ENCODE measurements at places on chromosomes 7 and 10.

DNA sequence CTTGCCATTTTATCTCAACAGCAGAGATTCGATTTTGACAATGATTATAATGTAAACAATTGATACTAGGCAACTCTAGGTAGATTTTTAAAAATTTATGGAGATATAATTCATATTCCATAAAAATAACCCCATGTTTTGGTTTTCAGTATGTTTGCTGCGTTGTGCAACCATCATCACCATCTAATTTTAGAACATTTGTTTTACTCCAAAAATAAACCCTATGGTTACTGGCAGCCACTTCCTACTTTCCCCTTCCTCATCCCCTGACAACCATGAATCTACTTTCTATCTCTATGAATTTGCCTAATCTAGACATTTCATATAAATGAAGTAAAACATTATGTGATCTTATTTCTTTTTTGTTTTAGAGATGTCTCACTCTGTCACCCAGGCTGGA, 401.9 kb downstream of the THSD7A start:
- no peak for DNase-seq

DNA sequence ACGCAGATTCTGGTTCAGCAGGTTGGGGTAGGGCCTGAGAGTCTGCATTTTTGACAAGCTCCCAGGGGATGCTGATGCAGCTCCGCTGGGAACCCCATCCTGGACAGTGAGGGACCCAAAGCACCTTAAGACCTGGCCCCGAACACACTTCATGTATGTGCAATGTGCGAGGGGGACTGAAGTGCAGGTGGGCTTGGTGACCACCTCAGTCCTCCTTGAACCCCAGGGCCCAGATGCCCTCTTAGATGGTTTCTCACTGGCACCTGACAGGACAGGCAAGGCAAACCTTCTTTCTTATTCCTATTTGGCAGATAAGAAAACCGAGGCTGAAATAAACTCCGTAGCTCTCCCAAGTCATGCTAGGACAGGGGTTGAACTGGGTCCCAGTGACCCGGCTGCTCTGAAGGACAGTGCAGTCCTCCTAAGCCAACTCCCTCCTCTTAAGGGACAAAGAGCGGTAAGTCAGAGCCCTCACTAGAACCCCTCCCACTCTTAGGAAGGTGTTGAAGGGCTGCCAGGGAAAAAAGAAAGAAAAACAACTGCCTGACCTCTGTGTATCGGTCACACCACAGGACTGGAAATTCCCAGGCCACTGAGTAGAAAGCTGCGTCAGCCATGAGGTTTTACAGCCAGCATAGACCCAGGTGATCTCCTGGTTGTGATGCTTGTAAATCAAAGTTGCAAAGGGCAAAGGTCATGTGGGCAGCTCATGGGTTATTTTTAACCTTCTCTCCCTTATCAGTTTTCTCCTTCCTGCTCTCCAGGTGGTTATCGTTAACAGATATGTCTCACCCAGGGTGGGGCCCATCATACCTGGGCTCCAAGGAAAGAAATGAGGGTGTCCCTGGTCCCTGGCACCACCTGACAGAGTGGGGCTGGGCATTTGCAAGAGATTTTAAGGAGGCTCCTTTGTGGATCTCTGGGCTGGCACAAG, 90.9 kb upstream of the SMNDC1 start:
- peak; percentile 73 for DNase-seq

DNA sequence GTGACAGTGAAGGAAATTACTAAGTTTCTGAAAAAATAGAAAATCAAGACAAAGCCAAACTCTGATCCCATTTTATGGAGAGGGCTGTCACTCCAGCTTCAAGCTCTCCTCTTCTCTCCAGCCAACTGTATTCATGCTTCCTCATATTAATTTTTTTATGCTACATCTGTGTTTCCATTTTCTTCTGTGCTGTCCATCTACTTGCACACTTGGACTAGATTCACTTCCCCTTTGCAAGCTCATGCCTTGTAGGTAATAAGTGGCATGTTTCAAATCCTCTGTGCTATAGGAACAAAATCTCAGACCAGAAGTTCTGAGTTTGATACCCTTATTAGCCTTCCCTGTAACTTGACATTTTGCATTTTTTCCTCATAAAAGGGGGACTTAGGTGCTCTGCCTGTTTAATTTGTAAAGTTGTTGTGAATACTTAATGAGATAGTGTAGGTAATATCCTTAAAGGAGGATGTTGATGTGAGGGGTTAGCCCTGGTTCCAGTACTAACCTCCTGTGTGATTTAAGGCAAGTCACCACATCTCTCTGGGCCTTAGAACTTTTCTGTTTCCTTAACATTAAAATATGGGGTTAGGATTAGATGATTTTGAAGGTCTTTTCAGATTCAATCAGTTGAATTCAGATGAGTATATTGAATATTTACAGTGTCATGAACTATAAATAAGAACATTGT, 358.8 kb downstream of the BBS9 start:
- no peak for DNase-seq

GRCh38 chr10:71448146-71448545, 51.4 kb downstream of the CDH23 start:
- no peak for DNase-seq

- peak; percentile 72 for DNase-seq
Measured at GRCh38 chr7:55018361-55019190, at the start of gene EGFR. EGFR (plus strand) TSS chr7:55019017; CDS start chr7:55019278, 261 bp downstream.

GRCh38 chr7:140010194-140010895, 52.4 kb downstream of the PARP12 start:
- DNase-seq: no peak

DNA sequence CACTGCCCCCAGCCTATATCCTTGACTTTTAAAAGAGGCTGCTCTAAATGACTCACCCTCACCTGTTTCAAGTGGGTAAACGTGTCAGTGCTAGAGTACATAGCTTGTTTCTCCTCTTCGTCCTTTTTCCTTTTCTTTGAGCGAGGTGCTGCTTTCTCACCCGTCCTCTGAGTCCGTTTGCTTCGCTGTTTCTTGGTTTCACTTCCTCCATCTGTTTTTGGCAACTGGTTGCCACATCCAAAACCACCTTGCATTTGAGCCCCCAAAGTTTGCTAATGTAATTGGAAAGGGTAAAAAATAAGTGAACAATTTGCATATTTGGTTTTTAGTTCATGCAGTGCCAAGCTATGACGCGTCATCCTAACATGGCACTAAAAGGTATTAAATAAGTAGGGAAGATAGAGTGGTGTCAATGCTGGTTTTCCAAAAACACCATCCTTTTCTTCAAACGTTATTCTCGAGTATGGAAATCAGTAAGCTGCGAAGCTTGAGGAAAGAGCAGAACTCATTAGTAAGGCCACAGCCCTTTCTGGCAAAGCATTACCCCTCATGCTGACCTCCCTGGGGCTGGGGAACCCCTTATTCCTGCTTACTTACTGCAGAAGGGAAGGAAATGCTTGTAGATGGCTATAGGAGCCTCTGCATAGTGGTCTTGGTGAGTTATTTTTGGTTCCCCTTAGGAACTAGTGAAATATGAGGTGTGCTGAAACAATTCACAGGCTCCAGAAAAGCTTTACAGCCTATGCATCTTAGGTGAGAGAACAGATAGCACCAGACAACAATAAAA, 133.5 kb downstream of the GALNT11 start:
- DNase-seq: no peak

GRCh38 chr7:158084555-158084954, 503.1 kb downstream of the PTPRN2 start:
- DNase-seq: no peak

GRCh38 chr10:11326913-11327616, 284.4 kb downstream of the USP6NL start:
- DNase-seq: no peak

DNA sequence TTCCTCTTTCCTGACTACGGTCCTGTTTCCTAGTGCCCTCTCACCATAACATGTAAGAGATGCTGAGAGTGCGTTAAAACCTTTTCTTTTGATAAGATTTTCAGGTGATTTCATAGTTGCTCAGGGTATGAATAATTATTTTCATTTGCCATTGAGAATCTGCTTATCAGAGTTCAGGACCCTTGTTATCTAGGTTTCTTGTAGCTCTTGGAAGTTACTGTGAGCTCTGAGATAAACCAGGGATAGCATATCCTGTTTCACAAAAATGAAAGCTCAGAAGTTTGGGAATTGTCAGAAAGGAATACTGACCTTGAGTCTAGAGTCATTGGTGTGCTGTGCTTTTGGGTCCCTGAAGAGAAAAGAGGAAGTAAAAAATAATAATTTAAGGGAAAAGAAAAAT, 76.8 kb upstream of the PRKG1 start:
- no peak for DNase-seq

- no peak for DNase-seq
Measured at GRCh38 chr10:89357975-89358374, 19.9 kb upstream of the IFIT1B start.

- DNase-seq: peak; percentile 4
Measured at GRCh38 chr7:145779140-145779539, 337.5 kb upstream of the CNTNAP2 start.

- no peak for DNase-seq
Measured at GRCh38 chr10:6388261-6388893, 185.6 kb downstream of the PFKFB3 start.

- DNase-seq: peak; percentile 58
Measured at GRCh38 chr10:110746254-110746826, 102.2 kb downstream of the RBM20 start.

DNA sequence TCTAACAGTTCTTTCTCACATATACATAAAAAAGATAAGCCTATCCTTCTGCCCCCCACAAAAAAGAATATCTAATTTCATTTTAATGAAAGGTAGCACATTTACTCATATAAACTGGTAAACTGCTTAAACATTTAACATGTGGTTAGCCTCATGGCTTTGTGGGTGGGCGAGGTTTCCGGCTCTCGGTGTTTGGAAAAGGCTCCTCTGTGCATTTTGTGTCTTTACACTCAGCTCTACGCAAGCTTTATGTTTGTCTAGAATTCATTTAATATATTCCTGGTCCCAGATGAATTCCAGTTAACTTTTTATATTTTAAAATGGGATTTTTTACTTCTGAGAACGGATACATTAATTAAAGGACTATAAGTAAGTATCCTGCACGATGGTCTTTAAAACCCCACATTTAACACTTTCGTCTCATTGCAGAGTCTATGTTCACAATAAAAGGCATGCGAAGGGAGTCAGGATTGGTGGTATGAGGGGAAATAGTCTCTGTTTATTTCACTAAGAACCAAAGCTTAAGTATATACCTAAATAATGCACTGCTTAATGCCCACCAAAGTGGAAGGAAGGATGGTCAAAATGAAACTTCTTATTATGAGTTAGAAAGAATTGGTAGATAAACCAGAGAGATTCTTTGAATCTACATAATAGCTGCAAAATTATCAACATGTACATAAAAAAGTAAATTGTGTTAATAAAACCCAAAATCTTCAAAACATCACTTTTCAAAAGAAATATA, 197.2 kb downstream of the CRPPA start:
- DNase-seq: peak; percentile 1

GRCh38 chr7:79471699-79472098, 18.2 kb upstream of the MAGI2 start:
- no peak for DNase-seq

DNA sequence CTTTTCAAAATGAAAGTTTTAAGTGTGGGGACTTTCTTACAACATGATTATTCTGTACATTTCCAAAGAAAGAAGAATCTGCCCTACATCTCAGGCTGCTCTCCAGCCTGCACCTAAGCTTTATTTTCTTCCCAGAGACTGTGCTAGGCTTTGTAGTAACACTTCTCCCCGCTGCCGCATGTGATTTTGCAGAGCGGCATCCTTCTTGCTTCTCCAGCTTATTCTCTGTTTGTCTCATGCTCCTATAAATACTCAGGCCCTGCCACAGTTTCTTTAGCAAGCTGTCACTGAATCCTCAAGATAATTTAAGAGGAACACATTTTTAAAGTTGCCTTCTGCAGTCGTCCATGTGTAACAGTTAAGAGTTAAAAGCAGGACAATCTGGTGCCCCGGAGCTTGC, 53.5 kb downstream of the INSYN2A start:
- DNase-seq: no peak

DNA sequence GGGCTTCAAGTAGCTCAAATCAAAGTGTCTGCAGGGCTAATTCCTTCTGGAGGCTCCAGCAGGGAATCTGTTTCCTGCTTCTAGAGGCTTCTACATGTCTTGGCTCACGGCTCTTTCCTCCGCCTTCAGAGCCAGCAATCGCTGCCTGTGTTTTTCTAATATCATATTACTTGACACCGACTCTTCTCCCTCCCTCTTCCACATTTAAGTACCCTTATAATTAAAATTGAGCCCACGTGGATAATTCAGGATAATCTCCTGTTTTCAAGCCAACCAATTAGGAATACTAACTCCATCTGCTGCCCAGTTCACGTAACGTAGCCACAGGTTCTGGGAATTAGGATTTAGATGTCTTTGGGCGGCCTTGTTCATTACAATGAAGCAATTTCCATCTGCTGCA, 372.2 kb downstream of the DPP6 start:
- DNase-seq: no peak

GRCh38 chr7:27199849-27200760, at the start of gene HOXA13:
HOXA13 (minus strand) TSS chr7:27200091; CDS start chr7:27200077, 14 bp downstream.
- DNase-seq: no peak

GRCh38 chr7:46738165-46738564, 817.1 kb upstream of the IGFBP3 start:
- no peak for DNase-seq

DNA sequence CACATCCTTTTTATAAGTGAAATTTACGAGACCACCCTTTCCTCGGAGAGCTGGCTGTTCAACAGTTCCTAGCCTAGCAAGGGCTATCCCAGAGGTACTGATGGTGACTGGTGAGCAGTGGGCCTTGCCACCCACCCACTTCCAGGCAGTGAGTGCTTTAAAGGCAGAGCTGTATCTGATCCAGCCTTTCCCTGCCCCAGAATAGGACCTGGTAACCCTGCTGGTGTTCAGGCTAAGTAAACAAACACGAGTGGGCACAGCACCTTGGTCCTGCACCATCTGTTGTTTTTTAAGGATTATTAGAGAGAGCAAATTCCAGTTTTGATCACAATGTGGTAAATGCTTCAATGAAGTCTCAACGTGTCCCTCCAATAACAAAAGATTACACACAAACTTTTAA, 75.7 kb downstream of the COBL start:
- no peak for DNase-seq

- no peak for DNase-seq
Measured at GRCh38 chr7:116232350-116232749, 22.0 kb downstream of the TES start.

GRCh38 chr10:130743751-130744271, 567.7 kb downstream of the TCERG1L start:
- DNase-seq: no peak

DNA sequence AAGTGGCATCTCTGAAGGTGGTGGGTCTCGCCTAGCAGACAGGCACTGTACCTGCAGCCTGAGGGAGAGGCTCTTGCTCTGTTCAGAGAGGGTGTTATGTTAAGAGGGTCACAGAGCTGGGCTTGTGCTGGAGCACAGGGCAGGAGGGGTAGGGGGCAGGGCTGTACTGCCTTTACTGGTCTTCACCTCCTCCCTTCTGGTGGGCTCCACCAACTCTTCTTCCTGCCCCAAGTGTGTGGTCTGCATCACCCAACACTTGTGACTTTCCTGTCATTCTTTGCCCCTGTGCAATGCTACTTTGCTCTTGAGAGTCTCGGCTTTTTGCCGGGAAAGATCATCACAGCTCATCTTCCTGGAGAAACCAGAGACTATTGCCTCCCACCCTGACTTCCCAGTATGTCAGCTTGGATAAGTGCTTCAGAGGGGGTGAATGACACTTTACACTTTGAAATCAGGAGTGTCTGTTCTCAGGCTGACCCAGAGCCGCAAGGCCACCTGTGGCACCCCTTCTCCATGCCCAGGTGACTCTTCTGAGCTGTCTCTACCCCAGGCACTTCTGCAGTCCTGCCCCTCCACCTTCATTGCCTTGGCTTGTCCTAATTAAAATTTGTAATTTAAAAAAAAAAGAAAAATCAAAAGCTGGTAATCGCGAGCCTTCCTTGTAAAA, 38.4 kb upstream of the IKZF1 start:
- DNase-seq: no peak

GRCh38 chr7:64101126-64101942, 56.1 kb downstream of the ZNF727 start:
- no peak for DNase-seq

Measured in fibroblast of skin of right quadriceps (primary cell).